ENCODE measurements at places on chromosomes 3 and 15.
A peak's percentile ranks its signal among the peaks of the same experiment; 100 is the strongest.

- DNase-seq = no peak
Observed at GRCh38 chr3:123025642-123026521, 1.7 kb downstream of the SEMA5B start.

- DNase-seq = no peak
Observed at GRCh38 chr3:53704363-53704725, 141.9 kb downstream of the CHDH start.

DNA sequence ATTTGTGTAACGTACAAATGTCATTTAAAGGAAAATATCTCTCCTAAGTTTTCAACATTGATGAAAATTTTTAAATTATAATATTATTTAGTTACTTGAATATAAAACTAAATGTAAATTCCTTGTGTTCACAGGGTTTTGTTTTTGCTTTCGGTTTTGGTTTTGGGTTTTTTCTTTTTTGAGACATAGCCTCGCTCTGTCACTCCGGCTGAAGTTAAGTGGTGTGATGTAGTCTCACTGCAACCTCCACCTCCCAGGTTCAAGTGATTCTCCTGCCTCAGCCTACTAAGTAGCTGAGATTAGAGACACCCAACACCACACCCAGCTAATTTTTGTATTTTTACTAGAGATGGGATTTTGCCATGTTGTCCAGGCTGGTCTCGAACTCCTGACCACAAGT is 79.3 kb upstream of the TCF12 start:
- DNase-seq = no peak

GRCh38 chr3:19248143-19248542 is 99.8 kb downstream of the KCNH8 start:
- no peak for DNase-seq

GRCh38 chr3:13648060-13649001 is 99.4 kb downstream of the FBLN2 start:
- peak; percentile 74 for DNase-seq

GRCh38 chr15:26197719-26198118 is 334.6 kb upstream of the ATP10A start:
- DNase-seq = no peak

- DNase-seq = no peak
Observed at GRCh38 chr3:38116471-38117162, 20.3 kb downstream of the ACAA1 start.

- peak; percentile 96 for DNase-seq
Observed at GRCh38 chr3:70861855-70862254, 549.4 kb upstream of the MDFIC2 start.

GRCh38 chr3:148792516-148792915 is 35.1 kb upstream of the CPB1 start:
- DNase-seq = no peak

DNA sequence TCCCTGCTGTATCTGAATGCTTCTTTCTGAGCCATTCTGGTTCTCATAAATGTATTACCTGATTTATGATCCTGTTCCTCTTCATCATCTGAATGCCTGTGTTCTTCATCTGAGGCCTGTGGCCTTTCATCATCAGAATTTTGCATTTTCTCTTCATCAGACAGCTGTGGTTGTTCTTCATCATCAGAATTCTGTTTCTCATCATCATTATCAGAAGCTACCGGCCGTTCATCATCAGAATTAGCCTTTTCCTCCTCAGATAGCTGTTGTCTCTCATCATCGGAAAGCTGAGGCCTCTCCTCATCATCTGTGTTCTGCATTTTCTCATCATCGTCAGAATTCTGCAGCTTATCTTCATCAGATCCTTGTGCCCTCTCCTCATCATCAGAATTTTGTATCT is 5.9 kb downstream of the LEO1 start:
- no peak for DNase-seq

GRCh38 chr3:55173504-55173903 is 245.6 kb upstream of the LRTM1 start:
- DNase-seq = no peak

GRCh38 chr3:171867981-171868380 is 24.8 kb downstream of the TMEM212 start:
- no peak for DNase-seq

- DNase-seq = no peak
Observed at GRCh38 chr15:64878705-64879104, 33.0 kb upstream of the ANKDD1A start.

DNA sequence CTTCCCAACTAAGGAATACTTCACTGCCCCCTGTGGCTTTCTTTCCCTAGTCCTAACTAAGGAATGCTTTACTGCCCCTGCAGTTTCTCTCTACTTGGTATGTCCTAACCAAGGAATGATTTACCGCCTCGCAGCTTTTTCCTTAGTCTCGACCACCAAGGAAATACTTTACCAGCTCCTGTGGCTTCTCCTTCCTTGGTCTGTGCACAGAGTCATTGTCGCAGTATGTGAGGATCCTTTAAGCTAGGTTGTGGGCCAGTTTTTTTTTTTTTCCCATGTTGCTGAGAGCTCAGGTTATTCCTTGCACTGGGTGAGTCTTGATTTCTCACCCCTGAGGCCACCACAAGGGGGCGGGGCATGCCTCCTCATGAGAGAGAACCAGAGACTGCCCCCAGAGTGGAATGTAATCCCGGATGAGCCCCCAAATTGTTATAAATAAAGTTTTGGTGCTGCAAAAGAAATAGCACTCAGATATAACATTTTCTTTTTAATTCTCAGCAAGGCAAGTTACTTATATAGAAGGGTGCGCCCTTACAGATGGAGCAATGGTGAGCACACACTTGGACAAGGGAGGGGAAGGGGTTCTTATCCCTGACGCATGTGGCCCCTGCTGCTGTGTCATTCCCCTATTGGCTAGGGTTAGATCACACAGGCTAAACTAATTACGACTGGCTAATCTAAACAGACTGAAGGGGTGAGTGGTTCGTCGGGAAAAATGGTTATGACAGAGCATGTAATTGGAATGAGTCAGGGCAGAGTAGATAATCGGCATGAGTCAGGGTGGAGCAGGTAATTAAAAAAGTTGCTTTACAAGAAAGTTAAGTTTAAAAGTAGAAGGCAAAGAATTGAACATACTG is 27.0 kb downstream of the NDUFB4 start:
- DNase-seq = peak; percentile 79

DNA sequence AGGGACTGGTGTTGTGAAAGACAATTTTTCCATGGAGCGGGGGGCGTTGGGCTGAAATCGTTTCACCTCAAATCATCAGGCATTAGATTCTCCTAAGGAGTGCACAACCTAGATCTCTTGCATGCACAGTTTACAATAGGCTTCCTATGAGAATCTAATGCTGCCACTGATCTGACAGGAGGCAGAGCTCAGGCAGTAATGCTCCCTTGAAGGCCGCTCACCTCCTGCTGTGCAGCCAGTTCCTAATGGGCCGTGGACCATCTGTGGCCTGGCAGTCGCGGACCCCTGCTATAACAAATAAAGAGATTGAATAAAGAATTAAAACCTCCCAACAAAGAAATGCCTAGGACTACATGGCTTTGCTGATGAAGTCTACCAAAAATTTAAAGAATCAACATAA is 25.3 kb upstream of the ANKRD28 start:
- no peak for DNase-seq

DNA sequence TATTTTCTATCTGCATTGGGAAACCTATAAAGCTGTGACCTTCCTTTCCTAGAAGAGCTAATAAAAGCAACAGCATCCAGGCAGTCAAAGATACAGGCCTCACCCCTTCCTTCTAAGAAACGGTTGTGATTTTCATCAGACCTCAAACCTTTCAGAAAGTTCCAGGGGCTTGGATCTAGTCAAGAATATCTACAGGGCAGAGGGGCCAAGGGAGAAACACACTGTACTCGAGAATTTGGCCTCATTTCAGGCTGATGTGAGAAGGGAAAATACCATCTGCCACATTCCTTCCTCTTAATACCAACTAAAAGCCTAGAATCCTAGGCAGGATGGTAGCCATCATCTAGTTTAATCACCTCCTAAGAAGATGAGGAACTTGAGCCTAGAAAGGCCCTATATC is 24.5 kb upstream of the BCL6 start:
- no peak for DNase-seq

DNA sequence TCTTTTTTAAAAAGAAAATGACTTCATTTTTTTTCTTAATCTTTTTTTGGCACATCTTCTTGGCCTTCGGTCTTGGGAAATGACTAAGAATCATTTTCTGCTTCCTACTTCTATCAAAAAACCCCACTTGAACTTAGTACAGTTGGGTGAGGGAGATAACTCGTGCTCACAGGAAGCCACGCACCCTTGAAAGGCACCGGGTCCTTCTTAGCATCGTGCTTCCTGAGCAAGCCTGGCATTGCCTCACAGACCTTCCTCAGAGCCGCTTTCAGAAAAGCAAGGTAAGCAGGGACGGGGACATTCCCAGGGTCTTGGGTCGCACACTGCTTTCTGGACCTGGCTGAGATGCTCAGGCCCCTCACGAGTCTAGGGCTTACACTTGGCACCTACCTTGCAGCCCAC is at the start of gene CCR4:
Gene CCR4 (plus strand): TSS at position 235 of the 402 bp plus-strand sequence. CDS start 1,779 bp downstream, outside the sequence.
- DNase-seq = no peak

DNA sequence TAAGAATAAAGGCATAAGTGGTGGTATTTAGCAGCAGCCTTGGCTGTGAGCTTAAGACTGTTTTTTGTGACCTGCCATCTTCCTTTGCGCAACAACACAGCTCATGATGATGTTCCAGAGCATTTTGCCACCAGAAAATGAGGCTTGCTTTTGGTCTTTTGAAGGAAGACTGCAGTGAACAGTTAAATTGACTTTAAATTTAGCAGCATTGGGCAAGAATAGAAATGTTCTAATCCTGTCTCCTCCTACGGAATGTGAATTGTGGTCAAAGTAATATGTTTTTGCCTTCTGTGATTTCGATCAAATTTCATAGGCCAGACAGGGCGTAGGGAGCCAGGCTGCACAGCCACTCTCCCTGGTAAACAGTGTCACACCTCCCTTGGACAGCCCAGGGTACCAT is 460.7 kb upstream of the RASGRP1 start:
- peak; percentile 29 for DNase-seq

GRCh38 chr15:82047453-82048400 is 1.9 kb upstream of the MEX3B start:
- DNase-seq = peak; percentile 14

DNA sequence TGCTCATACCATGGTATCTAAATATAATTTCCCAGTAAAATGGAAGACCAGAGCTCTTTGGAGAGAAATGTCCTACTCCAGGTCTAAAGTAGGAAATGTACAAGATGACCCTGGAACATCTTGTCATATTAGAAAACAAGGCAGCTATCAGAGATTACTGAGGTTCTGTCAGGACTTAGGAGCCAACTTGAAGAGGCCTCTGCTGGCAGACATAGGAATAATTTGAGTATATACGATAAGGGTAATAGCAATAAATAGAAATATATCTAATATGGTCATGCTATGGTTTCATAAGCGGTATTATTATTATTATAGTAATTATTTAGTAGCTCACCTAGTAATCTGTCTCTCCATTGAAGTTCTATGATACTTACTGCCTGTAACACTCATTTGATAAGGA is 224.2 kb downstream of the SOX2 start:
- no peak for DNase-seq

- no peak for DNase-seq
Observed at GRCh38 chr3:69842351-69842750, 103.1 kb downstream of the MITF start.

DNA sequence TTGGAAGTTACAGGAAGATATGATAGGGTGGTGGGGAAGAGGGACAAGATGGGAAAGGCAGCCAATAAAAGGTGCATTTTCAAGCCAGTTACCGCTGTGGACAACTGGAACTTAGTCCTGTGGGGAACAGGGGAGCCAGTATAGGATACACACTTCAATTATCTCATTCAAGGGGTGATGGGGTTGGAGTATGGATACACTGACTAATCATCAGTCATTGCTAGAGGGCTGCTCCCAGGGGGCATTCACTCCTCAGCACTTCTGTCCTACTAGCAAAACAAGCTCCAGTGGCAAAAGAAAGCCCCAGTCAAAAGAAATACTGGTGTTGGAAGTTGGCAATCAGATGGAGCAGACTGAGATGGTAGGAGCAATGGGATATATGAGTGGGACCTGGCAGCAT is 183.4 kb upstream of the GADL1 start:
- peak; percentile 84 for DNase-seq

DNA sequence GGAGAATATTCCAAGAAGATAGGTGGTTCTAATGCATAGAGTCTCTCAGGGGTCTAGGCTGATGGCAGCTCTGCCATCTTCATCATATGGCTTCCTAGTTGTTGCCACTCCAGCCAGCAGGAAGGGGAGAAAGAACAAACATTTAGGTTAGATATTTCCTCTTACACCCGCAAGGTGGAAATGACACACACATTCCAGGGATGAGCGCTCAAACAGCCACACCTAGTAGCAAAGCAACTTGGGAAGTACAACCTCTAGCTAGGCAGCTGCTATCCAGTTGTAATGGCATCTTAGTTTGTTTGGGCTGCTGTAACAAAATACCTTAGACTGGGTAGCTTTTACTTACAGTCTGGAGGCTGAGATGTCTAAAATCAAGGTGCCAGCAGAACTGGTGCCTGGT is 51.9 kb upstream of the ADAMTSL3 start:
- no peak for DNase-seq

GRCh38 chr15:35618260-35619188 is 72.6 kb upstream of the DPH6 start:
- DNase-seq = peak; percentile 35

- DNase-seq = peak; percentile 77
Observed at GRCh38 chr3:148604270-148605085, 93.2 kb upstream of the AGTR1 start.

- no peak for DNase-seq
Observed at GRCh38 chr3:37888421-37888820, 26.7 kb downstream of the CTDSPL start.

DNA sequence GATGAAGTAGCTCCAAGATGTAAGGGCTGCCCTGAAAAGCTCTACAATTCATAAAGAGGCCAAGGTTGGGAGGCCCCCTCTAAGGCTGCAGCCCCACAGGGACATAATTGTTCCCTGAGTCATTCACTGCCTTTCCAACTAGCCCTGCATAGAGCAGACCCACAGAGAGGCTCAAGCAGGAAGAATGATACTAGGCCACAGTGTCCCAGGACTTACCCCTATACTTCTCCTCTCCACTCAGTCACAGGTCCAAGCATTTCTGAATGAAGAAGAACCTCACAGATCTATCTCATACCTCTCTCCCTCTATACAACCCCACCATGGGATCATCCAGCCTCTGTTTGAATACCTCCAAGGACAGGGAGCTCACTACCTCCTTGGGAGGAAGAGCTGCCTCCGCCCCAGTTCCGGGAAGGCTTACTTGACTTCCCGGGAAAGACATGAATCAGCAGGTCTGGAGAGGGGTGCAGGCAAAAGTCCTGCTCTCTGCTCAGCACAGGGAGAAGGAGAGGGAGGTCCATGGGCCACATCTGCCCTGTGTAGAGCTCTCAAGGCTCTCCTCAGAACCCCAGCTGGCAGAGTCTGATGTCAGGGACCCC is 6.9 kb upstream of the SKIC8 start:
- DNase-seq = peak; percentile 71

- no peak for DNase-seq
Observed at GRCh38 chr3:11128682-11129632, 25.3 kb upstream of the HRH1 start.
